ENCODE measurements at places on chromosomes 2 and 18.

- no peak for DNase-seq
Observed at GRCh38 chr18:62763101-62763521, 47.8 kb downstream of the PHLPP1 start.

- DNase-seq, result no peak
Observed at GRCh38 chr2:163580757-163581156, 155.1 kb downstream of the FIGN start.

GRCh38 chr2:8278709-8279354, 403.0 kb upstream of the ID2 start:
- no peak for DNase-seq

- DNase-seq, result no peak
Observed at GRCh38 chr2:132437852-132438669, 21.5 kb downstream of the GPR39 start.

DNA sequence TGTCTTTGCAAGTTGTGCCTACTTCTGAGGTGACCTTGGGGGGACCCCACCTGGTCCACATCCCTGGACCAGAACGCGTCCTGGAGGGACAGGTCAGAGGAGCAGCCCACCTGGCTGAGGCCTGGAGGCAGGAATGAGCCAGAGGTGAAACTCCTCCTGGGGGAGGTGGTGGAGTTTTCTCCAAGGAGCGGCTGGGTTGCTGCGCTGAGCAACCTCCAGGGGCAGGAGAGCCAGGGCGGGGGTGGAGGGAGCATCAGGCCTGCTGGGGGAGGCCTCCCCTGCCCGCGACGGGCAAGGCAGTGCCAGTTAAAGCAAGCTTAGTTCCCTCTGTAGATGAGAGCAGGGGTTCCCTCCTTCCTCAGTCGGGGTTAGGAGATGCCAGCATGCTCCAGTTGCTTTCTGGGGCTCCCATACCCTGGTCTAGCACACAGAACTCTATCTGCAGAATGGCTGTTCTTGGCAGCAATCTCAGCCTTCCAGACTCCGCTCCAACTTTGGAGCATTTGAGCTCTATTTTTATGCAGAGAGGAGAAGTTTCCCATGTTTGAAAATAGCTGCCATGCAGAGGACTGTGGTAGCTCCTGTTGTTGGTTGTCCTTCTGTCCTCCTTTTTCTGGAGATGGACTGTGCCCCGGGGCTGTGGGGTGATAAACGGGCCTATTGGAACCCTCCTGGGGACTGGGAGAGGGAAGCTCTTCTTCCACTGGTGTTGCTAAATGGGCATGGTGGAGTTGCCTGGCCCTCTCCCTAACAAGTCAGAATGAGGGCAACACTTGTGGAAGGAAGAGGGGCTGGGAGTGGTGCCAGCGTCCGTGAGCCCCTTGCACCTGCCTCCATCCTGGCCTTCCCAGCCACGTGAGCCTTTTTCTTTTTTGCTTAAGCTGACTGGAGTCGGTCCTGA, 39.1 kb downstream of the B3GNT2 start:
- no peak for DNase-seq

GRCh38 chr18:25503567-25504081, 151.7 kb upstream of the ZNF521 start:
- no peak for DNase-seq

All from CD4-positive, alpha-beta T cell treated with Interleukin-12 subunit alpha and Interleukin-12 subunit beta, for 1 hour (primary cell).